Stimulated activated CD4-positive, alpha-beta T cell treated with anti-CD3 and anti-CD28 coated beads, TNF-alpha, amount 100 ng/mL, for 48 hours (primary cell): ENCODE measurements at places on chromosomes 5 and 9.

- DNase-seq = no peak
Measured at GRCh38 chr9:73001860-73002259, 49.0 kb upstream of the ALDH1A1 start.

GRCh38 chr5:118529361-118530144 lies 458.8 kb downstream of the DTWD2 start:
- DNase-seq = no peak

- DNase-seq = no peak
Measured at GRCh38 chr9:136848393-136849037, 694 bp upstream of the PHPT1 start.

- no peak for DNase-seq
Measured at GRCh38 chr5:40446910-40447309, 232.8 kb upstream of the PTGER4 start.

GRCh38 chr5:133052317-133053175 lies 733 bp downstream of the HSPA4 start:
- peak; percentile 41 for DNase-seq

- DNase-seq = no peak
Measured at GRCh38 chr5:12625667-12626263, 721.5 kb upstream of the CTNND2 start.

- DNase-seq = no peak
Measured at GRCh38 chr5:174773371-174773770, 49.0 kb downstream of the MSX2 start.

DNA sequence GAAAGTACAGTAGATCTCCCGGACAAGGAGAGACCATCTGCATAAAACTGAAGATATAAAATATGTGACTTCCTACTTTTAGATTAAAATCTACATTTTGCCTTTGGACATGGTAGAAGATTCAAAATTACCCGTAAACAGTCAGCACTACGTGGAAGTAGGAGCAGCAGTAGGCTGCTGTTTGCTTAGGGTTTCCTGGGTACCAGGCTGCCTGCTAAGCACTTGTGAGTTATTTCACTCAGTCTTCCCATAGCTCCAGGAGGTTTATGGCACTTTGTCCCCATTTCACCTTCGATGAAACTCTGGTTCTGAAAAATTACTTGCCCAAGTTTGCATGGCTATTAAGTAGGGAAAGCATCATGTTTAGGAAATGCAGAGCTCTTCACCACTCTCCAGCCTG lies 92.6 kb downstream of the STK32A start:
- DNase-seq = no peak

- DNase-seq = no peak
Measured at GRCh38 chr5:57166276-57166675, 7.6 kb upstream of the GPBP1 start.

DNA sequence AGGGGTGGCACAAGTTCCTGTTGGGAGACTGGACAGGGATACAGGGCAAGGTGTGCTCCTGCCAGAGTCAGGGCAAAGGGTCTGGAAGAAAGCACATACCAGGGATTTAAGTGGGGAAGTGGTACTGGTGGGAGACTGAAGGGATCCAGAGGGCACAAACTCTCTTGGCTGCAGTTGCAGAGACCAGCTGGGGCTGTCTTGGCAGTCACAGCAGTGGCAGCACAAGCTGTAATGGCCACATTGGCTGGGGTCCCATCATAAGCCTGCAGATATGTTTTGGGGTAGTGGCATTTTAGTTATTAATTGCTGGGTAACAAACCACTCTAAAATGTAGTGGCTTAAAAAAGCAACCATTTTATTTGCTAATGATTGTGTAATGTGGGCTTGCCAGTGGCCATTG lies 492.2 kb downstream of the ENC1 start:
- no peak for DNase-seq

- DNase-seq = no peak
Measured at GRCh38 chr5:160479220-160479619, 57.6 kb downstream of the PTTG1 start.

DNA sequence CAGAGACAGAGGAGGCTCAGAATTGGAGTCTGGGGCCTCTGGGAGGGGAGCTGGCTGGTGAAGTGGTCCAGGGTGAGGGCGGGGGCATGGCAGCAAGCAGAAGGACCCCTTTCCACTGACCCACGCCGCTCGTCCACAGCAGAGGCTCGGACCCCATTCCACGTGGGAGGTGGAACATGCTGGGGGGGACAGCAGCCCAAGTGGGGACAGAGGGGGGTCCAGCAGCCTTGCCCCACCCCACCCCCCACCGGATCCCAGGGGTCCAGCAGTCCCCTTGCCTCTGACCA lies 25.4 kb upstream of the NKD2 start:
- no peak for DNase-seq

DNA sequence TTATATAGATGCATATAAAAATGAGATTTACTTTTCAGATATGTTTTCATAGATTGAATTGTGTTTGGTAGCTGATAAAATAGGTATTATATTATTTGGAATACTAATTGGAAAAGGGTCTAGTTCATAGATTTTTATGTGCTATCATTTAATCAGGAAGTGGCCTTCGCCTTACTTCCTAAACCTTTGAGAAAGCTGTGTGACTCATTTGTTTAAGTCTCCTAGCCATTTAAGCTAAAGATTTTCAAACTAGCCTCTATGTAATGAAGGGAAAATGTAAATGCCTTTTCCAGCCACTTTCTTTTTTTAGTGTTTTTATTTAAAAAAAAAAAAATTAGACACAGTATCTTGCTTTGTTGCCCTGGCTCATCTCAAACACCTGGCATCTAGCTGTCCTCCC lies 97.5 kb downstream of the DMXL1 start:
- DNase-seq = no peak

DNA sequence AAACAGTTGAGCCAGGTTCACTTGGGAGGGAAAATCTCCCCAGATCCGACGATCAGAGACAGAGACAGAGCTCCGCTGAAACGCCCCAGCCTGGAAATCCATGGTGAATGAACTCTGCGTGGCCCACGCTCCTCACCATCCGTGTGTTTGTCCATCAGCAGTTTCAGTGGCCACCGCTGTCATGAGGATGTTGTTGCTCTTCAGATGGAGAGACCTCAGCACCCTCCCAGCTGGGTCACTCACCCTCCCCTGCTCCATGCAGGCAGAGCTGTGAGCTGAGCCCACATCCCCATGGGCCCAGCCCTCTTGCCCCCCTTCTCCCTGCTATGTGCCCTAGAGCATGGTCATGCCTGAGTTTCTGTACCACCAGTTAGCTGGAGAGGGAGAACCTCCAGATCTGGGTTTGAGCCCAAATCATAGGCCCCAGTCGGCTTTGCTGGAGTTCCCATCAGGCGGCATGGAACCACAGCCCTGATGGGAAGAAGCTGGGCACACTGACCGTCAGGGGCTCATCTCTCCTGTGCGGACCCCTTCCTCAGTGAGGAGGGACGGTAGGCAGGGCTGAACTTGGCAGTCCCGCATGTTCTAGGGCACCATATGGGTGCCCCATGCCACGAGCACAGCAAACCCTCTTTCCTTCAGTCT lies 154.4 kb upstream of the COL5A1 start:
- no peak for DNase-seq

GRCh38 chr5:3010301-3010952 lies 258.9 kb upstream of the IRX2 start:
- no peak for DNase-seq

GRCh38 chr5:129909225-129909624 lies 5.0 kb downstream of the CHSY3 start:
- no peak for DNase-seq

GRCh38 chr9:135329571-135330306 lies 149.8 kb upstream of the PPP1R26 start:
- DNase-seq = no peak

DNA sequence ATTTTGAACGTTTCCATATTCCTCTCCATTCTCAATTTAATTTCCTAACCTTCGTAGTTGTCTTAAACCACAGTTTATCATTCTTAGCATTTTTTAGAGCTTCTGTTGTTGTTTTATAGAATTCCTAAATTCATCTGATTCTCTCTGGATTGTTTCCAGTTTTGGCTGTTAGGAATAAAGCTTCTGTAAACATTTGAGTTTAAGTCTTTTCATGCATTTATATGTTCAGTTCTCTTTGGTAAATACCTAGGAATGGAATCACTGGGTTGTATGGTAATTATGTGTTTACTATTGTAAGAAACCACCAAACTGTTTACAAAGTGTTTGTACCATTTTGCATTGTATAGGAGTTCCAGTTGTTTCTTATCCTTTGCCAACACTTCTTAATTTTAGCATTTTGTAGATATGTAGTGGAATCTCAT lies 29.7 kb downstream of the GPR21 start:
- no peak for DNase-seq
